ENCODE measurements at places on chromosomes 6 and 20.
A peak's percentile ranks its signal among the peaks of the same experiment; 100 is the strongest.

DNA sequence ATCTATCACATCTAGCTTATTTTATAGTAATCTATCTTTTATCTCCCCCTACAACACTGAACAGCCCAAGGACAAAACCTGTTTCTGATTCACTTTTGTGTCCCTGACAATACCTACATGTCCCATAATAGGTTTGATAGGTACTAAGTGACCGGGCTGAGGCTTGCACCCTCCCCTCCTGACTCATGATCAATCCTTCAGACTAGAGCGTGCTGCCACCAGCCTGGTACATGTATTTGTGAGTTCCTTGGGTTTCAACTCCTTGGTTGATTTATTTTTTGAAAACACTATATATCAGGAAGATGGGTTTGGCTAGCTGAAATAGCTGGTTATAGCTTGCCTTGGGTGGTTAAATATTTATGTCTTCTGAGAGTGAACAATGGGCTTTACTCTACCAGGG, 41.6 kb upstream of the RAB23 start:
- no peak for DNase-seq

DNA sequence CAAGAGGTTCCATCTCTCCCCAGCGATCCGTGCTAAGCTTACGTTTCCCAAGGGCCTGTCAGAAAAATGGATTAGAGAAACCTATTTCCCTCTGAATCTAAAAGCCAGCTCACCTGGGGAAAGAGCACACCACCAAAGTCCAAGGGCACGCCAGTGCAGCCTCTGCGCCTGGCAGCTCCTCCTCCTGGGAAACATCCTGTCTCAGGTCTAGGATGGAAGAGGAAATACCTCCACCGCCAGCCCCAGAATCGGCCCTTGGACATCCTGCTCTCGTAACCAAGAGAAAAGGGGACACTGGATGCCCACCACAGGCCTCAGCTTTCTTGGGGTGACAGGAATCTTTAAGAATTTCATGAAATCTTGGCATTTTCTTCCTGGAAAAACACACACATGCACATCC, 18.7 kb downstream of the RAMACL start:
- DNase-seq = no peak

DNA sequence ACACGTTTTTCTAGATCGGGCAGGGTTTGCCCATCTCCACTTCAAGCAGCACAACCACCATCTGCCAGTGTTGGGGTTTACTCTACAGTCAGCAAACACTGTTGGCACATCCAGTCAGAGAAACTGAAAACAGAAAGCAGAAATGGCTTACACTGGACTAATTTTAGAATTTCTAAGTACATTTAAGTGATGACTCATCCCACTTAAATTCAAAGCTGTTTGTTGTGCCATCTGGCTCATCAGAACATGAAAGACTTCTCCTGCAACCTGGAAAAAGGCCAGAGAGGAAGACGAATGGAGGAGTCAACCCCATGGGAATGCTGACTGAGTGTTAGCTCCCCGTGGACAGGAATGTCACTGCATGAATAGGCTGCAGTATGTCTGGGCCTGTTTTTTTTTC, 21.8 kb downstream of the FAM209B start:
- DNase-seq = peak; percentile 86

DNA sequence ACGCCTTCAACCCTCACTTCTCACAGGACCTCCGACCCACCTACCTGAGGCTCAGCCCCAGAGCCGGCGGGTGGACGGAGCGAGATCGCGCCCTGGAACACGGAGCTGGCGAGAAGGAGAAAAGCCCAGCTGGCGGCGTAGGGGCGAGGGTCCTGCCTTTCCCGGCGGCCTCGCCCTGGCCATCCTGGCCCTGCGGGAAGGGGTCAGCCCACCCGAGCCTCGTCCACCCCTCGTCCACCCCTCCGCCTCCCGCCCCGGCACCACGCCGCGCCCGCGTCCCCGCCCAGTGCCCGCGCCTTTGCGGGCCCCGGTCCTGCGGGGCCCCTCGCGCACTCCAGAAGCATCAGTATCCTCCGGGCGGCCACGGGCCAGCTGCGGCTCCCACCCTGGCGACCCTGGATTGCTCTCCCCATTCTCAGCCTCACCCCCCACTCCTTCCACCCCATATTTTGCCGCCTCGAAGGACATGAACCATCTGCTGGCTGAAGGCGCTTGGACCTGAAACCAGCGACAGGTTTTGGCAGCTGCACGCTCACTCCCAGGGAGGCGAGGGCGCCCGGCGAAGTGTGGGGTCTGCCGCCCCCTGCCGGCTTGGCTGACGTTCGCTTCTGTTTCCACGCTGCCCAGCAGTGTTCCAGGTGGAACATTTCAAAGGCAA, 65.1 kb downstream of the PLG start:
- peak; percentile 87 for DNase-seq

DNA sequence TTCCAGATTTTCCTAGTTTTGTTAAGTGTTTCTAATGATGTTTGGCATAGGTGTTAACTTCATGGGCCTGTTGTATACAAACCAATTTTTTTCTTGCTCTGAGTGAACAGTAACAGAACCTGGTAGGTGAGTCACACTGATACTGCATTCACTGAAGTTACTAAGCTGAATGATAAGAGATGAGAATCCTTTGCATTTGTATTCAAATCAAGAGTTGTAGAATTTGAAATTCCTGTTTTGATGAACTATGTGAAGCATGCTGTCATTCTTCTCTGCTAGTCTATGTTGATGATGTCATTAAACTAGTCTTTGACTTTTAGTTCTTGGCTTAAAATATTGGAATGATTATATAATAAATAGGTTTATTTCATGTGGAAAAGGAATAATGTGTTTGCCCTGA, 37.9 kb downstream of the PTPRA start:
- DNase-seq = no peak

DNA sequence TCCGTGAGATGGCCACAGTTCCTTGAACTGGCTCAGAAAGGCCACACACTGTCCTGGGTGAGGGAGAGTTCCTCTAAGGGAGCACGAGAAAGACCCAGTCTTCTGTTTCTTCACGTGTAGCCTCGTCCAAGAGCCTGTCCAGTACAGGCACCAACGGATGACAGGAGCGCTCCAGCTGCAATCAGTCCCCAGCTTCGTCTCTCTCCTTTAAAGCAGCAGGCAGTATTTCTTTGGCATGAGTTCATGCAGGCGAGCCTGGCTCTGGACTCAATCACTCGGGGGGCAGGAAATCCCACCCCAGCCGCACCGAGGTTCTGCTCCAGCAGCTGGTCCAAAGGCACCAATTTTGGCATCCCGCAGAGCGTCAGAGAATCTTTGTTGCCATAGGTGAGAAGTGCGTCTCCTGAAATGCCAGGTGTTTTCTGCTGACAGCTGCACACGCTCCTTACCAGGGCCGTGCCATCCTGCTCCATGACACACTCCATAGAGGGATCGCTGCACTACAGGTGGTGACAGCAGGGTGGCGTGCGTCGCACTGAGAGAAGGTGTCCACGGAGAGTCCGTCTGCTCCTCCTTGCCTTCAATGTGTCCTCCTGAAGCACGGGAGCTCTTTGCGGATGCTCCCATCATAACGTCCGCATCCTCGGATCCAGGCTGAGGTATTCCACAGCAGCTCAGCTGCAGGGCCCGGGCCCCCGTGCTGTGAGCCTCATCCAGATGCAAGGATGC, 59.6 kb upstream of the AFDN start:
- peak; percentile 57 for DNase-seq

GRCh38 chr6:74320074-74320473, 624.1 kb downstream of the CD109 start:
- DNase-seq = no peak
